H1 (cell line): ENCODE measurements at places on chromosomes 1 and 21. TPM values are rescaled to one million over a fixed set of nuclear protein-coding genes. Genes with fewer than 3 reads are reported as not detected.

DNA sequence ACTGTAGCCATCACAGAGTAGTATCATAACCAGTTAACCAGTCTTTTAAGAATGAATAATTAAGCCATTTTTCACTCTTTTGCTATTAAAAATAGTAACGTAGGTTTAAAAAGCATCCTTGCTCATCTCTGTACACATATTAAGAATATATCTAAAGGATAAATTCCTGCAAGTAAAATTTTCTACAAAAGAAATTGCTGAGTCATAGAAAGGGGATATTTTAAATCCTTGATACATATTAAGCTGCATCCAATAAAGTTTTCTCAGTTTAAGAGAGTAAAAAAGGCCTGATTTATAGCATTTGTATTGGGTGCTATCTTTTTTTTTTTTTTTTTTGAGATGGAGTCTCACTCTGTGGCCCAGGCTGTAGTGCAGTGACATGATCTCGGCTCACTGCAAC, 1.9 kb upstream of the CTH start:
- no peak for DNase-seq

GRCh38 chr1:243528459-243529121, 272.7 kb downstream of the SDCCAG8 start:
- DNase-seq, result no peak

DNA sequence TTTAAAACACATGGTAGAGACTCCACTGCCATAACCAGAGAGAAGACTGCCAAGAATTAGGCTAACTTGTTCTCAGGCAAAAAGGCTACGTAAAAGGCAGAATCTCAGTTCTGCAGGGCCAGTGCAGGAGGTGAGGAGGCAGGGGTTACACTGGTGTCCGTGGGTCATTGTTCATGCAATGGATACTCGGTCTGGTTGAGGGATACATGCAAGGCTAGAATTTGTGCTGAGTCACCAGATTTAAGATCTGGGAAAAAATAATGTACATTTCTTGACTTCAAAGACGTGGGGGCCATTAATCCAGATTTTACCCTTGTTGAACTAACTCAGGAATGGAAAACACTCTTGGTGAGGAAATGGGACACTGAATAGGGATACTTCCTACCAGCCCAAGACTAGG, 52.3 kb upstream of the DPH5 start:
- no peak for DNase-seq

GRCh38 chr1:47227341-47228232, 4.4 kb downstream of the TAL1 start:
- DNase-seq, result no peak

DNA sequence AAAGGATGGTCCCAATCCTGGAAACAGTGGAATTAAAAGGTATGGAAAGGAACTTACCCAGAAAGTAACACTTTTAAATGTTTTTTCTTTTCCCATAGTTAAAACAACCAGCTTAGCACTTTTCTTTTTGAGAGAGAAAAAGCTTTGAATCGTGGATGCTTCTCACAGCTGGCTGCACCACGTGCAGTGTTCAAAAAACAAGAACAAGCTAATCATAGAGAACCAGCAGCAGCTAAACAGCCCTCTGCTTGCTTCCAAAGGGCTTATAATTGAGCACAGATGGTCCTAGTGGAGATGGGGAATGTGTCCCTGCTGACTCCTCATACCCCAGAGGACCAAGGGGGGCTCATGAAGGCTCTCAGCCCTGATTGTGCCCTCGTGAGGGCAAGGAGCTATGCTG, 26.4 kb downstream of the UTP25 start:
- no peak for DNase-seq

DNA sequence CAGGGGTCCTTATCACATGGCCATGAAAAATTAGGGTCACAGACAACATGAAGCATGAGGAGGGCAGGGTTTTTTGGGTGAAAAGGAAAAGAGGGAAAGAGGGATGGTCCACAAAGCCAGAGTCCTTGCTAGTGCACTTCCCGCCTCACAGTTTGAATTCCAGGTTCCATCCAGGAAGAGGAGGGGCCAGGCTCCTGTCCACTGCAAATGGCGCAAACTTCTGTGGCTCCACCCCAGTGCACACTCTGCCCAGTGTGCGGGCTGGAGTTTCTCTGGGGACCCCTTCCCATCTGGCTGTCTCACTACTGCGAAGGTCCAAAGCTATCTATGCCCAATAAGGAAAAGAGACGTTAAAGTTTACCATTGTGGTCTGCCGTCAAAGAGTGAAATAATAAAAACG, 17.8 kb downstream of the AIM2 start:
- DNase-seq, result no peak

DNA sequence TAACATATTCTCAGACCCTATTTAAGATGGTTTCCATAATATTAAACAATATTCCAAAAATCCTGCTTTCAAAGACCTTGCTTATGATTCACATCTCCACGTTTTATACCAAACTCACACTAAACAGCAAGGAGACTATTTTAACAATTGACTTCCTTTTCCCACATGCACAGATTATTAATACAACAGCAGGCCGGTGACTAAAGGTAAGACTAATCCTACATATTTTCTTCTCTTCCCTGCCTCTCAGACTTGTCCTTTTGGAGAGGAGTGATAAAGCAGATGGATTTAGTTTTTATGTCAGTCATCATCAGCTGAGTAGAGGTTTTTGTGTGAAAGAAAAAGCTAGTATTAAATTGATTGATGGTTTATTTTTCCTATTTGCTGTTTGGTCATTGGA, 400.6 kb downstream of the NTNG1 start:
- no peak for DNase-seq

DNA sequence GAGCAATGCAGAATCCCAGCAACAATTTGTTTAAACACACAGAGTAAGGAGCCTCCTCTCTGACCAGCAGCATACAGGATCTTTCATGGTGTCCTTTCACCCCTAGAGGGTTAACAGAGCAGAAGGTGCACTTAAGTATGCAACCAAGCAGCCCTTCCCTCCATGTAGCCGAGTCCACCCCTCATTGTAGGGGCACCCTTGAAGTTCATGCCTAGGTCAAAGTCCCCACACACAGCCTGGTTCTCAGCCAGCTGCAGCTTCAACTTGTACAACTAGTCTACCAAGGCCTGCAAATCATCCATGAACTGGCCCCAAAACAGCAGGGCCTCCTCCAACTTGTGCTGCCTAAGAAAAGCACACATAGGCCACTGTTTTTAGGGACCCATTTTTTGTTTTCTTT, 7.0 kb upstream of the BMP8B start:
- DNase-seq, result no peak

GRCh38 chr1:101300916-101301315, 64.1 kb downstream of the S1PR1 start:
- no peak for DNase-seq

GRCh38 chr1:52751589-52752483, 25.6 kb downstream of the ZYG11B start:
- no peak for DNase-seq

DNA sequence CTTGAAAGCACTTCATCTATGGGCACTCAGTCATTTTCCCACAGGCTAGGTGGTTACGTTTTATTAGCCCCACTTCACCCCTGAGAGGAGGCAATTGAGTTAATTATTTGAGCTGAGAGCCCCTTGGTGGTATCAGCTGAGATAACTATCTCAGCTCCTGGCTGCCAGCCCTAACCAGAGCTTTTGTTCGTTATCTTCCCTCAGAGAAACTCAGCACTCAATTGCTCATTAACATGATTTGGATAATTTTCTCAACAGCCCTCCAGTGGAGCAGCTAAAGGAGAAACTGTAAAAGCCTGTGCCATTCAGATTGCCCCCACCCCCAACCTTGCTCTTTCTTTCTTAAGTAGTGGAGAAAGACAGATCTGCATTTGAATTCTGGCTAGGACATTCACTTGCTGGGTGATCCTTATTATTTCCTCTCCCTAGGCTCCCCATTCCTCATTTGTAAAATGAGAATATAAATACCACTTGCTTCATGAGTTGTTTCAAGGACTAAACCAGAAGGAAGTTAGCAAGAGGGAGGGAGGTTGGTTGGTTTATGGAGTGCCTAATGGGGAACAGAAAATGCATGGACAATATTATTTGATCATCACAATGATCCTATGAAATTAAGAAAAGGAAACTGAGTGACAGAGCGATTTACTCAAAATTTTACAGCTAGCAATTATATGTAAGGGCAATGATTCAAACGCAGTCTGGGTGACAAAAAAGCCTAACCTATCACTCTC, 218.7 kb upstream of the FGGY start:
- DNase-seq, result peak; percentile 82

DNA sequence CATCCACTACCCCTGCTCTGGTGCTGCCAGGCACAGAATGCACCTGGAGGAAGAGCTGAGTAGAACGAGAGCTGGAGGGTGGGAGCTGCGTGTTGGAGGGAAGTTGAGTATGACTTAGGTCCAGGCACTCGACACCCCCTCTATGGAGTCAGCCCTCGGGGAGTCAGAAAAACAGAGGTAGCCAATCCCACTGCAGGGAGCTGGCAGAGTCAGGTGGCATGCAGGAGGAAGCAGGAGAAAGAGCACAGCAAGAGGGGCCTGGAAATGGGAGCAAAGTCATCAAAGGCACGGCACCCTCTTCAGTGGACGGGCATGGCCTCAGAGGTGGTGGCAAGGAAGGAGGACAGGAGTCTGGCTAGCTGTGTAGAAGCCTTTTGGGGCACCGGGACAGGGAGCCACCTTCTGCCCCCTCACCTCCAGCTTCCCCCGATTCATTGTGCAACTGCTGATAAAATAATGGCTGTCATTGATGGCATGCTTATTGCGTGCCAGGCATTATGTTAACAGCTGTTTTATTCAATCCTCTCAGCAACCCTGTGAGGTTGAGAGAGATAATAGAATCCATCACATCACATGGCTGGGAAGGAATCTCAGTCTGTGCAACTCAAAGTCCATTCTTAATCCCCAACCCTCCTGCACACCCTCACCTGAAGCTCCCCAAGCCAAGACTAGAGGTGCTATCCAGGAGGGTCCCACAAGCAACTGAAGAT, 42.0 kb downstream of the C1orf198 start:
- DNase-seq, result peak; percentile 38

DNA sequence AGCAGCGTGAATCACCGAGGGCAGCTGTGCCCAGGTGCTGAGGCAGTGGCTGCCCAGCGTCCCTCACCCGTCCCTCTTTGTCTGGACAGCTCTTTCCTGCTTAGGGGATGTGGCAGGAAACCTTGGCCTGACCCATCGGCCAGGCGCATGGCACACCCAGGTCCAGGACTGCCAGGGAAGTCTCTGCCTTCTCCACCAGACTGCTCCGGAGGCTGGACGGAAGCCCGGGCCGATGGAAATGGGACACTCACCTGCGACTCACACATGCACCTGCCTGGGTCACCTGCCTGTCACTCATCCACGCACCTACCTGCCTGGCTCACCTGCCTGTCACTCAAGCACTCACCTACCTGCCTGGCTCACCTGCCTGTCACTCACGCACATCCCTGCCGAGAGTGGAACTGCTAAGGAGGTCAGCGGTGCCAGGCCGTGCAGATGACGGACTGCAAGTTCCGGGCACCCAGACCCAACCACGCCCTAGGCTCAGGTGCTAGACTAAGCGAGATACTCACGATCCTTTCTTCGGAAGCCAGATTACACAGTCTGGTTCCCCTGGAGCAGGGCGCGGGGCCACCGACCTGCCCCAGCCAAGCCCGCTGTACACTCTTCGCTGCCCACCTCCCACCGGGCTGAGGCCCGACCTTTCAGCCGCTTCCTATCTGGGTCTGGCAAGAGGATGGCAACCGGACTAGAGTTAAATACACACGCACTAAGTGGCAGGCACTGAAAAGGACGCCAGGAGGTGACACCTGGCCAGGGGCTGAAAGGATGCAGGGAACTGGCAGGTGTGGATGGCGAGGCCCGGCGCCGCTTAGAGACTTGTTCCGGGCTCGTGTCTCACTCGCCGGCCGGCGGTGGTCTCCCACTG, 1.1 kb downstream of the UBE2J2 start:
- DNase-seq, result no peak

The TTC22 gene
- 1.1 and 1.6 TPM in 2 replicates for total RNA-seq

The B3GALT5 gene
- total RNA-seq, result 23.8 and 25.1 TPM in 2 replicates

The C1orf115 gene
- total RNA-seq, result 5.6 and 6.4 TPM in 2 replicates

The AMY1C gene
- total RNA-seq, result not detected in 2 replicates

The FAM151A gene
- total RNA-seq, result not detected in 2 replicates

The SUSD4 gene
- total RNA-seq, result 3.2 and 3.9 TPM in 2 replicates
